ENCODE measurements at places on chromosomes 6 and 20. TPM values are rescaled to one million over a fixed set of nuclear protein-coding genes. Genes with fewer than 3 reads are reported as not detected.

Gene PTGIS
- total RNA-seq, result 45.3 TPM

Gene TBC1D32
- total RNA-seq, result 49.1 TPM

Gene ASIP
- total RNA-seq, result not detected

DNA sequence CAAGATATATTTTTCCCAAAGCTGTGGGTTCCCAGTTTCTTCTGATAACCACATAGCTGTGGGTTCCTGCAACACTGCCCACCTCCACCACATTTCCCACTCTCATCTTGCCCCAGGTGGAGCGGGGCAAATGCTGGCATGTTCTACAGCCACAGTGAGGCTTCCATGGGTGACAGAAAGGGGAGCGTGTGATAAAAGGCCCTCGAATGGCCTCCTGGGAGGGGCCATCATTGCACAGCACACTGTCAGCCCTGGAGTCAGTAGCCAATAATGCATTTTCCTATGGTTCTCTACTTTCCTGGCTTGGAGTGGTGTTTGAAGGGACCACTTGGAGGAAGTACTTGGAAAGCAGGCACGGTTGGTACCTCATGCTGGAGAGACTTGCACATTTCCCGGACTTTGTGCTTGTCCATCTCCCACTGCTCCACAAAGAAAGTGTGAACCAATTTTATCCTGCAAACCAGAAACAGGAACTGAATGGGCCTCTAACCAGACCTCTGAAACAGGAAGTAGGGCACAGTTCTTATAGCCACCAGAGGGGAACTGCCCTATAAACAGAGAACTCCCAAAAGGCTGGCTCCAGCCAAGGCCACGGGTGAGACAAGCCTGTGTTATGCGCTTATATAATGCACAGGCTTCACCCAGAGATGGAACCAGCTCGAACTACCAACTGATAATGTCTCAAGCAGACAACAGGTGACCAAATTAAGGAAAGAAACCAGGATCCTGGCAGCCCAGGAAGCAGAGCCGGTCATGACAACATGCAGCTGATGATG, 8.6 kb downstream of the MAP3K5 start:
- peak; percentile 45 for DNase-seq

DNA sequence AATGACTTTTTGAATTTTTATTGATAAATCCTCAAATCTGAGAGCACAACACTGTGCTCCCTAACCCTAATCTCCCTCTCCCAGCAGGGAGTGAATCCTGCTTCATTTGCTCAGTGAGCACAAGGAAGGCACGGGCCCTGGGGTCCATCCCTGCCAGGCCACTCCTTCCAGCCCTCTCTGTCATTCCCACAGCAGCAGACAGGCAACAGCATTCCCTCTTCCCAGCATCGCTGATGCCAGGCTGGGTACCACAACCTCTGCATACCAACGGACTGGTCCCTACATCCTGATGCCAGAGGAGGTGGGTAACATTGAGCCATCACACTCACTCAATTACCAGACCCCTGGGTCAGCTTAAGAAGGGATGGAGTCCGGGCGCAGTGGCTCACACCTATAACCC, 34.2 kb downstream of the MRPL14 start:
- no peak for DNase-seq

DNA sequence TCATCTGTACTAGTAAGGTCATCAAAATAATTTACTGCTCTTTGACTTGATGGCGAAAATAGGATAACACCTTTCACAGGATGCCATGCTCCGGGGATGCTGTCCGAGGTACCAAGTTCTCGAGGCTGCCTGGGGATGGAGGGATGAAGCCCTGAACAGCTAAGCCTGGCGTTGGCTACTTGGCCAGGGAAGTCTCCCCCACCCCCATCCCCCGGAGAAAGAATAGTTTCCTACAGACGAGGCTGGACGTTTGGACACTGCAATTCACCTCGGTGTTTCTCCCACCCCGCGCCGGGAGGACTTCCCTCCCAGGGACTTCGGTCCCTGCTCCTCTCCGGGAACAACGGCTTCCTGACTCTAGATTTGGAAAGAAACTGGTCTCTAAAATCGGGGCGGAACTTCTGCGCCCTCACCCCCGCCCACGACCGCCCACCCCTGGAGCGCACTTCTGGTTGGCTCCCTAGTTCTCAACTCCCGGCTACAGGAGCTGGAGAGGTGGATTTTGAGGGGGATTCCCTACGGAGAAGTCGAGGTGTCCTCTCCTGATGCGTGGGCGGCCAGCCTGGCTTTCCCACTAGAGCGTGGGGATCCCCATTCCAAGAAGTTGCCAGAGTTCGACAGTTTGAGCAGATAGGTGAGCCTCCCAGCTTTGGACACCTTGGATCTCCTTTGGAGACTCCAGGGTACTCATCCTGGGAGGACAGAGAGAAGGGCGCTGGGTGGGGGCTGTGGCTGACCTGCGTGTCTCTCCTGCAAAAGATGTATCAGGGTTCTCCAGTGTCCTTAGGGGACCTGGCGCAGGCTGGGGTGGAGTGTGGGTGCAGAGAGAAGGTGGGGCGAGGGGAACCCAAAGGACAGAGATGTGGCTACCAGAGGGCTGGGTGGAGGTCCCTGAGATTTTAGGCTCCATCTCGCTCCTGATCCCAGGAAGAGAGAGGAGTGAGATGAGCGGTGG, 1.1 kb downstream of the PCSK2 start:
- no peak for DNase-seq

DNA sequence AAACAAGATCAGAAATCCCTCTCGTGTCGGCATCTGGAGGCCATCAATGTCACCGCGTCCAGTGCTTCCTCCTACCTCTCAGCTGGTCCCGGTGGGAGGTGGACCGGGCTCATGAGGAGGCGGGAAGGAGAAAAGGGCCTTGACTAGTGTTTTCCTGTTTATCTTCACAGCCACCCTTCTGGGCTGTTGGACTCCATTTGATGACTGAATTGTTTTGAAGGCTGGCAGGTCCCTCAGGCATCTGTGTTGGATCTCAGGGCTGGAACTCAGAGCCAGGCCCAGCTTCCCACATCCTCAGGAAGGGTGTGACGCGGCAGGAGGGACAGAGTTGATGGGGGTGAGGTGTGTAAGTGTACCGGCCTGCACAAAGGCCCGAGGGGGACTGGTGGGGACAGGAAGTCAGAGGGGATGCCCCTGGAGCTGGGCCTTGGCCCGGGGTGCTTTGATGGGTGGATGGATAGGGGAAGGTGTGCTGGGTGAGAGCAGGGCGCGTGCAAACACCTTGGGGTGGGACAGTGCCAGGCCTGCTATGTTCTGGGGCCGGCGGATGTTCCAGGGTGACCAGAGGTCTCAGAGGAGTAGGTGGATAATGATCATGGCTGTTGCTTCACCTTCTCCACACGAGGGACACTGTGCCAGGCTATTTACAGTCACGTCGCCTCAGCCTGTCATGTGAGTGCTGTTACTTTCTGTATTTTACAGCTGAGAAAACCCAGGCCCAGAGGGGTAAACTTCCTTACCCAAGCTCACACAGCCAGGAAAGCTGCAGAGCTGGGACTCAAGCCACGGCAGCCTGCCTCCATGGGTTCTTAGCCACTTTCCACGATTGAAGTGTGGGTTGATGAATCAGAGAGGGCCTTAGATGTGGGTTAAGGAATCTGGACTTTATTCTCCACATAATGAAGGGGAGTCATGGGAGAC, 17.9 kb upstream of the CHMP4B start:
- peak; percentile 44 for DNase-seq

DNA sequence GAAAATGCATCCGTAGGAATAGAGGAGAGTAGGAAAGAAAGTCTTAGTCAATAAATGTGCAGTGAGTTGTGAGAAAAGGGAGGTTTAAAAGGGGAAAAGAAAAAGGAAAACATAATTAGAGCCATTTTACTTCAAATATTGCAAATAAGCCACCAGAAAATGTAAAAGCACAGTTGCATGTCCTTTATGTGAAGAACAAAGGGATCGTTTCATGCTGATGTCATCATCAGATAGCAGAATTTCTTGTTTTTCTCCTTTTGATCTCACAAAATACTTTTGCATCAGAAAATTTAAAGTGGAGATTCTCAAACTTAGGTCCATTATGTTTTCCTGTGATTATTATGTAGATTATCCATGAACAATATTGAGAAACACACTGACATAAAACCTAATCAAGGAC, 166.7 kb downstream of the HAO1 start:
- DNase-seq, result no peak

DNA sequence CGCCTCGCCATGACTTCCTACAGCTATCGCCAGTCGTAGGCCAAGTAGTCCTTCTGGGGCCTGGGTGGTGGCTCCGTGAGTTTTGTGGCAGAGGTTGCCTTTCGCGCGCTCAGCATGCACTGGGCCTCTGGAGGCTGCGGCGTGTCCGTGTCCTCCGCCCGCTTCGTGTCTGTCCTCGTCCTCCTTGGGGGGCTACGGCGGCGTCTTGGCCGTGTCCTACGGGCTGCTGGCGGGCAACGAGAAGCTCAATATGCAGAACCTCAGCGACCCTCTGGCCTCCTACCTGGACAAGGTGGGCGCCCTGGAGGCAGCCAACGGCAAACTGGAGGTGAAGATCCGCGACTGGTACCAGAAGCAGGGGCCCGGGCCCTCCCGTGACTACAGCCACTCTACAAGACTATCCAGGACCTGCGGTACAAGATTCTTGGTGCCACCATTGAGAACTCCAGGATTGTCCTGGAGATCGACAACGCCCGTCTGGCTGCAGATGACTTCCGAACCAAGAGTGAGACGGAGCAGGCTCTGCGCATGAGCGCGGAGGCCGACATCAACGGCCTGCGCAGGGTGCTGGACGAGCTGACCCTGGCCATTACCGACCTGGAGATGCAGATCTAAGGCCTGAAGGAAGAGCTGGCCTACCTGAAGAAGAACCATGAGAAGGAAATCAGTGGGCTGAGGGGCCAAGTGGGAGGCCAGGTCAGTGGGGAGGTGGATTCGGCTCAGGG, 296.3 kb downstream of the OGFRL1 start:
- no peak for DNase-seq

DNA sequence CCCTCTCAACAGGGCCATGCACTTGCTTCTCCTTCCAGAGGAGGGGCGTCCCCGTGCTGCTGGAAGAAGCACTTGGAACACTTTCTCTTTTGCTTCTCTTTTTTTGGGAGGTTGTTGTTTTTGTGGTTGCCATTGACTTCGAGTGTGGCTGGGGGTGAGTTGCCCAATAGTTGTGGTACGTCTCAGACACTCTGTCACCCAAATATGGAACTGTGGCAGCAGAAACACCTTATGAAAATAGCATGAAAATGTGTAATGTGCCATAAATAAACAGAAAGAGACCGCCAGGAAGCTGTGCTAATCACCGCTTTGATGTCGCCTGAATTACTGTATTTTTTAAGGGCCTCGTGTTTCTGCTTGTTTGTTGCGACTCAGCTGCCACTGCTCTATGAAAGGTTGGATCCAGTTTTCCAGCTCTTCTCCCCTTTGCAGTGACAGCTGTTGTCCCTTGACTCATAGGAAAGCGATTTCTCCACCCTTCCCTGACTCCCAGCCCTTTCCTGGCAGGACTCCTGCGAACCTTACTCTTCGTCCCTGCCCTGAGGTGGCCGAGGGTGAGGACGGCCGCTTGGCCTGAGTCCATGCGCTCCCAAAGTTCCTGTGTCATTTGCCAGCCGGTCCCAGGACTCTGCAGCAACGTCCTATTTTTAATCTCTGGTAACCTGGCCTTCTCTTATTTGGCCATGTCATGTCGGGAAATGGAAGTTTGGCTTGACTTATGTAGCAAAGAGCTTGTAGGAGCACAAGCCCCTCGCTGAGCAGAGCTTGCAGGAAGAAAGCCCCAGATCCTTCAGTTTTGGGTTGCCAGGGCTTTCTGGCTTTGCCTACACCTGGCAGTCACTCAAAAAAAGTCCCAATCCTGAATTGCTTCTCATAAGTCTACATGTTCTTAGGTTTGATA, 694.6 kb downstream of the QKI start:
- no peak for DNase-seq

DNA sequence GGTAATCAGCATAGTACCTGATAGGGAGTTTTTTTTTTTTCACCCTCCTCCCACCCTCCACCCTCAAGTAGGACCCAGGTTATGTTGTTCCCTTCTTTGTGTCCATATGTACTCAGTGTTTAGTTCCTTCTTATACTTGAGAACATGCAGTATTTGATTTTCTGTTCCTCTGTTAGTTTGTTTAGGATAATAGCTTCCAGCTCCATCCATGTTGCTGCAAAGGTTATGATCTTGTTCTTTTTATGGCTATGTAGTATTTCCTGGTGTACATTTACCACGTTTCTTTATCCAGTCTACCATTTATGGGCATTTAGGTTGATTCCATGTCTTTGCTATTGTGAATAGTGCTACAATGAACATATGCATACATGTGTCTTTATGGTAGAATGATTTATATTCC, 41.9 kb downstream of the FOXA2 start:
- DNase-seq, result no peak
